ENCODE measurements at places on chromosomes 2 and 18. TPM values are rescaled to one million over a fixed set of nuclear protein-coding genes. Genes with fewer than 3 reads are reported as not detected.
A peak's percentile ranks its signal among the peaks of the same experiment; 100 is the strongest.

Gene NIF3L1
- 27.3 TPM for total RNA-seq

Gene NCKAP5
- not detected for total RNA-seq

Gene TMEM18
- total RNA-seq, result 23.3 TPM

DNA sequence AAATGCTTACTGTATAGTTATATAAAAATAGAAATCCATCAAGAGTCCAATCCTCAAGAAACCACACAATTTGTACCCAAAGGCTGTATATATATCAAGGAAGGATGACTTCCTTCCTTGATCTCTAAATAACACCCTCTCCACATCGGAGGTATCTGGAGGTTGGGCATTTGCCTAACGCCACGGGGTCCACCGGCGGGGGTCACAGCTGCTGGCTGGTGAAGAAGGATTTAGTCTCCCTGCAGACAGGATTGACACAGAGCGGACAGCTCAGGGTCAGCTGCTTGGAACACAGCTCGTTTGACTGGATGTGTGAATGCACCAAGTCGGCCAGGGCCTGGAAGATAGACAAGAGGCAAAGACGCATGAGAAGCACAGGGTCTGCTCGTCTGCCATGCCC lies 36.0 kb downstream of the FECH start:
- H3K4me1 ChIP-seq, result peaks cover 2% of the 10 kb centered on the region
- peaks cover 2% of the 10 kb centered on the region for H3K36me3 ChIP-seq
- H3K27ac ChIP-seq, result no peak overlapping the region
- no peak overlapping the region for H3K4me3 ChIP-seq

DNA sequence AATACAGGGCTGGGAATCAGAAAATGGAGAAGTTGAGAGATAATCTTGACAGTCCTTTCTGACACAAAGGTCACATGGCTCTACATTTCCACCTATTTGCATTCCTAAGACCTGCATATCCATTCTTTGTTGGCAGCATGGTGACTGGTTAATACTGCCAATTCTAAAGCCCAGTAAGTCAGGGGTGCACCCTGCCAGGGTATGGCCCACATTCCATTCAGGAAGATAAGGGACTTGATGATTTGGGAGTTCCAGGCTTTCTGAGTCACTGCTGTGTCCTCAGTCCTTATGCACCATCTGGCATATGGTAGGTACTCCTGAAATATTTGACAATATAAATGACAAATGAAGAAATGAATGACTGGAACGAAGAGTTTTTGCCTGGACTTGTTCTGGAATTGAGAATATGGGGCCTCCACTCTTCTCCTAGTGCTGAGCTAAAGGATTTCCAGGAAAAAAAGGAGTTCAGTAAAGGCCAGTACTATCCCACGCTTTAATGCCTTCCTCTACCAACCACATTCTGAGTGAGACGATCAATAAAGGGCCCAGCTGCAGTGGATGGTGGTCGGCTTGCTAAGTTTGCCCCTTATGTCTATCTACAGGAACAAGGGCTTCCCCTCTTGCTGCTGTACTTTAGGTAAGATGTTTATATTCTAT lies 31.7 kb upstream of the EIF2AK3 start:
- H3K4me1 ChIP-seq, result no peaks in the 10 kb centered on the region
- peaks cover 2% of the 10 kb centered on the region for H3K27me3 ChIP-seq
- H3K4me3 ChIP-seq, result no peak overlapping the region
- no peak overlapping the region for H3K27ac ChIP-seq
- DNase-seq, result no peak
- H3K36me3 ChIP-seq, result no peaks in the 10 kb centered on the region

GRCh38 chr2:100104718-100105677 lies 37.4 kb downstream of the AFF3 start:
- no peak for DNase-seq
- H3K36me3 ChIP-seq, result no peaks in the 10 kb centered on the region
- peak overlapping the region; percentile 69 for H3K4me3 ChIP-seq
- no peak overlapping the region for H3K27ac ChIP-seq
- H3K27me3 ChIP-seq, result peaks cover 39% of the 10 kb centered on the region

GRCh38 chr2:147709655-147710054 lies 135.2 kb upstream of the ACVR2A start:
- no peak overlapping the region for H3K4me3 ChIP-seq
- no peaks in the 10 kb centered on the region for H3K36me3 ChIP-seq
- no peak for DNase-seq
- H3K4me1 ChIP-seq, result no peaks in the 10 kb centered on the region
- peaks cover 1% of the 10 kb centered on the region for H3K27me3 ChIP-seq
- H3K27ac ChIP-seq, result no peak overlapping the region

DNA sequence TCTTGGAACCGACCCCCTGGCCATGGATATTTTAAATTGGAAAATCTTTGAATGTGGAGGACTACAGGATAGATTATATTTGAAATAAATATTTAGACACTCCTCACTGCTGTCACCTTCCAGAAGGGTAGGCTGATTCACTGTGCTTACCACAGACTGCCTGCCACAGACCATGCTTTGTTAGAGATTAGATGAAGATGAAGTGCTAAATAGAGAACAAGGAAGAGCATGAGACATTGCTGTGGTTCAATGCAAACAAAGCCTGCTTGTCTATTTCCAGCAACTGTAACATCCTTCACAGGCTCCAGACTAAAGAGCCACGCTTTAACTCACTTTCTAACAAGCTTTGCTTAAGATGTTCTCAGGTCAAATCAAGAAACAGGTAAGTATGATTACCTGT lies 81.0 kb upstream of the TMEM17 start:
- no peak overlapping the region for H3K4me3 ChIP-seq
- H3K27ac ChIP-seq, result no peak overlapping the region
- H3K4me1 ChIP-seq, result no peaks in the 10 kb centered on the region
- no peaks in the 10 kb centered on the region for H3K27me3 ChIP-seq
- DNase-seq, result no peak

- H3K36me3 ChIP-seq, result no peaks in the 10 kb centered on the region
- DNase-seq, result no peak
- peaks cover 10% of the 10 kb centered on the region for H3K27me3 ChIP-seq
- no peaks in the 10 kb centered on the region for H3K4me1 ChIP-seq
These were observed 418.0 kb upstream of the TNP1 start for GRCh38 chr2:217277646-217278398.

- H3K4me1 ChIP-seq, result no peaks in the 10 kb centered on the region
- H3K27ac ChIP-seq, result no peak overlapping the region
- peaks cover 22% of the 10 kb centered on the region for H3K27me3 ChIP-seq
- no peak overlapping the region for H3K4me3 ChIP-seq
These were observed 2.4 kb upstream of the SERPINB10 start for GRCh38 chr18:63905361-63905760.

DNA sequence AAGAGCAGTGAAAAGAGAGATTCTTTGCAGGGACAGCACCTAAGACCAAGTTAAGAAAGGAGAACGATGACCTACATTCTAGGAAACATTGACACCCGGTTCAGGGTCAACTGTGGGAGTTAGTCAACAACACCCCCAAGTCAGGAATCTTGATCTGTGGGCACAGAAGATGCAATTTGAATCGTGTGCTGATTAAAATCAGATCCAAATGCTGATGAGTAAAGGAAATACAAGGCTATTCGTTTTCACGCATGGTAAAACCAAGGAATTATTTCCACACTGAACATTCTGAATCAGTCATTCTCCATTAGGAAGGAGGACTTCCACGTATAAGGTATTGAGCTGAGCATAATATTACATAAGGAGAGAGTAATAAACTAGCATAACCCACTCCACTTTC lies 124.2 kb downstream of the COPS8 start:
- no peak for DNase-seq
- no peak overlapping the region for H3K4me3 ChIP-seq
- H3K27ac ChIP-seq, result no peak overlapping the region
- H3K27me3 ChIP-seq, result no peaks in the 10 kb centered on the region

DNA sequence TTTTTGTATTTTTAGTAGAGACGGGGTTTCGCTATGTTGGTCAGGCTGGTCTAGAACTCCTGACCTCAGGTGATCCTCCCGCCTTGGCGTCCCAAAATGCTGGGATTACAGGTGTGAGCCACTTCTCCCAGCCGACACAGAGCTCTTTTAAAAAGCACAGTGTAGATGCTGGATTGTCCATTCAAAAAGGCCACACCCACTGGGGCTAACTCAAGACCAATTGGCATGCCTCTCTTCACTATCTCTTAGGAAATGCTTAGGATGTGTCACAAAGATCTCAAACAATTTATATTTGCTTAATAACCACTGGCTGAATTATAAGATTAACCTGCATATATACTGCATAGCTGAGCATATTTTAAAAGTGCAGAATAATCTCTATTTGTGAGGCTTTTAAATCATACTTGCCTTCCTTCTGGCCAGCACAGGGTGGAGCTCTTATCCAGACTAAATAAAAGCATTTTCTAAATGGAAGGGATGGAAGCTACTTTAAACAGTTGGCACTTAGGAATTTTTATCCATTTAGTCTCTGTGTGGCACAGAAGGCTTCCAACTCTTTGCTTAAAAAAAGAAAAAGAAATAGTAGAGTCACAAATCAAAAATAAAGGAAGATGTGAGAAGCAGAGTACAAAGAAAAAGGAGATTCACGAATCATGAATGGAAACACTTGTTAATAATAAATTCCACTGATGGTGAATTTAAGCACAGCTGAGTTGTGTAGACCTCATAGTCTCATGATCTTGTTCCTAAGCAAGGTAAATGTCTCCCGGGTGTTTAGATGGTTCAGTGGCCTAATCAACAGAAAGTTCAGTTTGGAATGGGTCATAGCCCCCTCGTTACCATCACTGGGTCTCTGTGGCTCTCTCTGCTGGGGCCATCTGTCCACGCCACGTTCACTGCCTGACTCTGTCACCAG lies 22.4 kb downstream of the CRYGD start:
- no peaks in the 10 kb centered on the region for H3K4me1 ChIP-seq
- no peak overlapping the region for H3K27ac ChIP-seq
- DNase-seq, result no peak
- no peak overlapping the region for H3K4me3 ChIP-seq
- peaks cover 6% of the 10 kb centered on the region for H3K27me3 ChIP-seq
- H3K36me3 ChIP-seq, result no peaks in the 10 kb centered on the region

- no peak for DNase-seq
- no peak overlapping the region for H3K27ac ChIP-seq
- no peaks in the 10 kb centered on the region for H3K36me3 ChIP-seq
- H3K4me1 ChIP-seq, result peaks cover 25% of the 10 kb centered on the region
- no peak overlapping the region for H3K4me3 ChIP-seq
These were observed 148.8 kb downstream of the RTN4 start for GRCh38 chr2:54901224-54901986.

DNA sequence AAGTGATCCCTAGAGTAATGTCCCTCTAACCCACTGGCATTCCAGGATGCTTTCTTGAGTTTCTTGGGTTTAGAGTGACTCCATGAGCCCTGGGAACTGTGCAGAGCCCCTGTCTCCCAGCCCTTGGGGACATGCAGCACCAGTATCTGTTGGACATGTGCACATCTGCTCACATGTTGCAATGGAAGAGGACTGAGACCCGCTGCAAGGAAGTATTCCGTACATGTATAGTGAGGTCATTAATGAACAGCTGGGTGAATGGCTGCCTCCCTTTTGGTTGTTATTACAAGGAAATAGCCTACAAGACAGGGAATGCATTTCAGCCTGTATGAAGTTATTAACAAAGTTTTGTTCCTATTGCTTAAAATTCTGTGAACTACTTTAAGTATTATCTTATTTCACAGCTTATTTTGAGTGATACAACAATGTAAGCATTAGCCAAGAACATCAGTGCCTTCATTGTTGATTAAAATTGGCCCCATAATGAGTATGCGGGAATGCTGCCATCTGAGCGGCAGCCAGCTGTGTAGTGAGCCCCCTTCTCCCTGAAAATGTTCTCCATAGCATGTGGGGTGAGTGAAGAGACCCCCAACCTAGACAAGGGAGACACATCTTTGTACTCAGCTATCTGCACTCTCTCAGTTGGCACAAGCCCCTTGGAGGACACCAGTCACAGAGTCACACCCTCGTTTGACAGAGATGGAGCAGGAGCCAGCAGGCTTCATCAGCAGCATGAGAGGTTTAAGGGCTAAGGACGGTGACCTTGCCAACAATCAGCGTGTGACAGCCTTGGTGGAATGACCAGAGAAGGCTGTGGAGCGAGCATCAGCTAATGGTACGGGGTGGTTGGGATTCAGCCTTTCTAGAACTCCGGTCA lies 87.4 kb downstream of the FAM210A start:
- H3K27me3 ChIP-seq, result no peaks in the 10 kb centered on the region
- H3K4me1 ChIP-seq, result no peaks in the 10 kb centered on the region
- H3K36me3 ChIP-seq, result no peaks in the 10 kb centered on the region
- no peak overlapping the region for H3K4me3 ChIP-seq

DNA sequence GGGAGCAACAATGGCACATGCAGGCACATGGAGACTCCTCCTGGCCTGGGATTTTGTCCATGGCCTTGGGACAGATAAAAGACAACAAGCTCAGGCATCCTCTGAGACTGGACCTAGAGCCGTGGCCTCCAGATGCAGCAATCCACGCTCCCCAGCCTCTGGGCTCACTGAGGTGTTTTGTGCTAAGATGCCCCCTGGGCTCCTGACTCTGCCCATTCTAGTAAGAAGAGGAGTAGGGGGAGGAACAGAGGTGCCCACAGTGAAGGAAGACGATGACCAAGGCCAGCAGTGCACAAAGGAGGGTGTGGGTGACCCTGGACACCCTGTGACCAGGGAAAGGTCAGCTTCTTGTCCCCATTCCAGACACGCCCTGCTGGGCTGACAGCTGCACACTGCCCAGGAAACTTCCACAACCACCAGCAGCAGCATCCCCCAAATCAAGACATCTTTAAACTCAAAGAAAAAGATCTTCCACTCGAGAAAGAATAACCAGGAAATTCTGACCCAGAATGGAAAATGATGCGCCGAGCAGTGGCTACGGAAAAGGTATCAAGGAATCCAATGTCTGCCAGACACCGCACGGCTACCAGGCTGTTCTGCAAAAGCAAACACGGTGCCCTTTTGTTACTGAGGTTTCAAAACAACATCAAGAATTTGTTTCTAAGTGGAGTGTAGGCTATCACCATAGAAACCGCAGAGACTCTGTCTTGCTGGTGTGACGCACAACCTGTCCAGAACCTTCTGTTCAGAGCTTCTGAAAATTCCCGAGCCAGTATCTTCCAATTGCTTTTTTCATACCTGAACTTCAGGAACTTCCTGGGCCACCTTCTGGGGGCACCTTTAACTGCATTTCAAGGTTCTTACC lies 65.5 kb downstream of the ZNF516 start:
- no peak overlapping the region for H3K4me3 ChIP-seq
- H3K4me1 ChIP-seq, result no peaks in the 10 kb centered on the region
- H3K27me3 ChIP-seq, result peaks cover 6% of the 10 kb centered on the region
- H3K36me3 ChIP-seq, result no peaks in the 10 kb centered on the region

GRCh38 chr2:28613633-28614501 lies 118.0 kb downstream of the PLB1 start:
- peak; percentile 35 for DNase-seq
- H3K27me3 ChIP-seq, result no peaks in the 10 kb centered on the region
- H3K36me3 ChIP-seq, result peaks cover 18% of the 10 kb centered on the region
- peaks cover 26% of the 10 kb centered on the region for H3K4me1 ChIP-seq
- H3K27ac ChIP-seq, result no peak overlapping the region

DNA sequence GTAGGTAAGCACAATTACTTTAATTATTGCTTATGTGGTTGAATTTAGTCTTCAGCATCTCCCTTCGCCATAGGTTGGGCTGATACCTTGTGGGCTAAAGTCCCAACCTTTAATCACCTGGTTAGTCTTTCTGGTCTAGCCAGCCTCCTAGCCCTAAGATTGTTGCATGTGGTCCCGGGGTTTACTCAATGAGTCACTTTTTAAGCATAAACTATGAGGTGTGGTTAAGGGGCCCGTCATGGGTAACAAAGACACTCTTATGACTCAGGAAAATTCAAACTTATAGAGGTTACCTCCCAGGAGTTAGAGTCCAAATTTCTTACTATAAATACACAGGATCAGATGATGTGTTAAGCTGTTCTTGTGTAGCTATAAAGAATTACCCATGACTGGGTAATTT lies 841.6 kb downstream of the TRIB2 start:
- no peak for DNase-seq
- no peaks in the 10 kb centered on the region for H3K4me1 ChIP-seq
- H3K36me3 ChIP-seq, result no peaks in the 10 kb centered on the region
- H3K27me3 ChIP-seq, result no peaks in the 10 kb centered on the region
- no peak overlapping the region for H3K27ac ChIP-seq
- no peak overlapping the region for H3K4me3 ChIP-seq
